ENCODE measurements at places on chromosomes 16 and 17.

- no peak for DNase-seq
These were observed 147.2 kb upstream of the FAM20A start for GRCh38 chr17:68748381-68748780.

- DNase-seq = no peak
These were observed 15.5 kb downstream of the MAP1LC3B start for GRCh38 chr16:87407511-87408112.

- no peak for DNase-seq
These were observed 76.0 kb downstream of the CHD9NB start for GRCh38 chr16:52976539-52977167.

DNA sequence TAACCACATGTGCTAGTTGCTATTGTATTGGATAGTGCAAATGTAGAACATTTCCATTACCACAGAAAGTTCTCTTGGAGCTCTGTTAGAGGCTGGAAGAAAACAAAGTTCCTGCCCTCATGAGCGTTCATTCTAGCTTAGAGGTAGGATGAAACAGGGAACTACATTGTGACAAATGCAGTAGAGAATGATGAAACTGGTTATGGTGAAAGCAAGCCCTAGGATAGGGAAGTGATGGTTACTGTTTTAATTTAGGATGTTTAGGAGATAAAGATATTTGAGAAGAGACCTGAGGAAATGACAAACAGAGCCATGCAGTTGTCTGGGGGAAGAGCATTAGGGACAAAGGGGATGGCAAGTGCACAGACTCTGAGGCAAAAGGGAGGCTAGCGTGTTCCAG lies 50.7 kb downstream of the AATF start:
- DNase-seq = no peak

DNA sequence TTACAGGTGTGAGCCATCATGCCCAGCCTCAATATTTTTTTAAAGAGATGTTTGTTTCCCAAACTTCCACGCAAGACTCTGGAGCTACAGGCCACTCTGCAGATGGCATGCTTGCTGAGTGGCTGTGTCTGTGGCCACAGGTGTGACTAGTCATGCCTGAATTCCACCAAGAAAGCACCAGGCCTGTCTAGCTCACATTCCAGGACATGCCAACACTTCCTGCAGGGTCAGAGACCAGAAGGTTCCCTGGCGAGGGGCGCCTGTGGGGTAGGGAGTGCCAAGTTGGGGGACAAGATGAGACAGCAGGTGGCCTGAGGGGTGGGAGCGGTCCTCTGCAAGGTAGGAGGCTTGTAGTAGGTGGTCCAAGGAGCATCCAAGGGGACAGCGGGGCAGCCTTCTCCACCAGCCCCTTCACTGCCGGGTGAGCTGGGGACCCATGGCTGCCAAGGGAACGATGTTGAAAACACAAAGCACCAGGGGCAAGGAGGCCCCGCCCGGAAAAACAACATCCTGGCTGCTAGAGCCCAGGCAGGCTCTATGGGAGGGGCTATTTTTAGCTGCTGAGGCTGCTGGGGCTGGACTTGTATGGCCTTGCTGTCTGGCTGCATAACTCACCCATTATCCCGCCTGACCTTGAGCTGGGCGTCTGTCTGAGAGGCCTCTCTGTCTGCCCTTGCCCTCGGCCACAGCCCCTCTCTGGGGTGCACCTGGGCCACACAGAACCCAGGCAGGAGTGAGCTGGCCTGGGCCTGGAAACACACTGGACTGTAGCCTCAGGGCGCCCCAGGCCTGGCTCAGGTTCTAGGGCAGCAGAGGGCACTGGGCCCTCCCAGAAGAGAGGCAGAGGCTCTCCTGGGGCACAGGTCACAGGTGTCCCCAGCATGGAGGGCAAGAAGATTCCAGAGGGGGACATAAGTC lies 5.7 kb downstream of the TRIM47 start:
- no peak for DNase-seq

DNA sequence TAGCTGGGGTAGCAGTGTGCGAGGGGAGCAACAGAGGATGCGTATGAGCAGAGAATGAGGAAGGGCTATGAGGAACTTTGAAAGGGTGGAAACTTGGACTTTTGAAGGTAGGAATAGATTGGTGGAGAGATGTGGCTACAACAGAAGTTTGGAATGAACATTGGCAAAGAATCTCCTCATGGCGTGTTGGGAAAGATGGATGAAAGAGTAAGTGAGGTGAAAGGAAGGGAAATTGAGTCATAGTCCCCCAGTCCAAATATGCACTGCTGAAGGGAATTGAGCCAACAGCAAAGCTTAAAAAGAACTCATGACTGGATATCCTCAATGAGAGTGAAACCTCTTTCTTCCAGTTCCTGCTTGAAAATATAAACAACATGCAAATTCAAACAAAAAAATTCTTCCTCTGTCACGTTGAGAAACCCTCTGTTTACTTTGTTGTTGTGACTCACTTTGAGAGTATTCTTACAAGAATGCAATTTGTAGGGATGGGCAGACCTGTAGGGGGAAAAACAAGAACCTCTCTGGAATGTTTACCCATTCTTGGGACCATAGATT lies 313.2 kb upstream of the KCNJ16 start:
- no peak for DNase-seq

GRCh38 chr16:86883583-86884389 lies 305.4 kb downstream of the FOXL1 start:
- DNase-seq = no peak

DNA sequence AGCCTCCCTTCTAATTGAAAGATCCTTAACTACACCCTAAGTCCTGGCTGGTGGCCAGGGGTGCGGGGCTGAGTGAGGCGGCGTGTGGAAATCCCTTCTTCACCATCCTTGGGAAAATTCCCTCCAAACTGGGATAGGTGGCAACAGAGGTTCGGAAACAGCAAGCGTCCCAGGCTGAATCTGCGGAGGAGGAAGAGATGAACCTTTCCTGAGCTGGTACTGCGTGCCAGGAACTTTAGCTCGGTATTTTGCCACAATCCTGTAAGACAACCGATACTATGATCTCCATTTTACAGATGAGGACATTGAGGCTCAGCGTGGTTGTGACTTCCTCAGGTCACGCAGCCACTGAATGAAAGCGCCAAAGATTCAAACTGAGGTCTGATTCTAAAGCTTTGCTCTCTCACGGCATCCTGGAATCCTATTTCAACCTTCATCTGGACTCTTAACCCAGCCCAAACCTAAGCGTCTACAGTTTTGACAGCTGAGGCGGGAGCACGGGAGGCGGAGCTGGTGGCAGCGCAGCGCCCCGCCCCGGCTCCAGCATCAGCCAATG lies 583 bp upstream of the CYLD start:
- no peak for DNase-seq

GRCh38 chr17:2731807-2732206 lies 17.6 kb downstream of the CCDC92B start:
- DNase-seq = no peak

GRCh38 chr17:27506348-27507218 lies 50.3 kb downstream of the KSR1 start:
- DNase-seq = no peak

GRCh38 chr17:67474081-67474661 lies 97.1 kb downstream of the PITPNC1 start:
- DNase-seq = no peak

GRCh38 chr17:70098030-70098429 lies 23.0 kb downstream of the KCNJ16 start:
- DNase-seq = no peak

GRCh38 chr16:31404353-31405064 lies 11.4 kb downstream of the ITGAD start:
- no peak for DNase-seq

- no peak for DNase-seq
These were observed 18.6 kb downstream of the TMEM98 start for GRCh38 chr17:32946375-32947135.

GRCh38 chr17:5225668-5226457 lies 8.8 kb downstream of the SCIMP start:
- DNase-seq = no peak

- no peak for DNase-seq
These were observed 439 bp downstream of the TRIM25 start for GRCh38 chr17:56913353-56913866.

DNA sequence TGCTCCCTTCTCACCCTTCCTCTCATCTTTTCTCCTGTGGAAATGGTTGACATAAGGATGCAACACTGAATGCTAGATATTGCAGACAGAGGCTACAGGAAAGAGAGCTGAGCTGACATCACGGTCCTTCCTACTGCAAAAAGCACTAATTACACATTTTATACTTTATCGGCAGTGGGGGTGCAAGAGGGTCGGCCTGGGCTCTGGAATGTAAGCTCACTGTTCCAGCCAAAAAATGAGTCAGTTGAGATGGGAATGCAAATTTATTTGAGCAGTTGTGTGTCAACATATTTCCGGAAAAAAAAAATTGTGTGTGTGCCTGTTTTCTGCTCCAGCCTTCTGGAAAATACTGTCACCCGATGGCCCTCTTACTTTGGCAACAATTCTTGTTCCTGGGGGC lies 14.1 kb upstream of the MRTFB start:
- DNase-seq = no peak

DNA sequence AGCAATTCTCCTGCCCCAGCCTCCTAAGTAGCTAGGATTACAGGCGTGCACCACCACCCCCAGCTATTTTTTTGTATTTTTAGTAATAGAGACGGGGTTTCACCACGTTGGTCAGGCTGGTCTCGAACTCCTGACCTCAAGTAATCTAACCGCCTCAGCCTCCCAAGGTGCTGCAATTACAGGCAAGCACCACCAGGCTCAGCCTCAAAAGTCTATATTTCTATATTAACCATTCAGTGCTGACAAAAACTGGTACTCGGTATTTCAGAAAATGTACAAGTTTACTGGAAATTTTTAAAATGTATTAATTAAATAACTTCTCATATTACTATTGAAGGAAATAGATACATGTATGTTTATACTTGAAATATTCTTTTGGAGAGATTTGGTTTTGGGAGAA lies 1.4 kb upstream of the HEXD start:
- DNase-seq = no peak

GRCh38 chr17:58918072-58918471 lies 162.4 kb downstream of the PPM1E start:
- DNase-seq = no peak

DNA sequence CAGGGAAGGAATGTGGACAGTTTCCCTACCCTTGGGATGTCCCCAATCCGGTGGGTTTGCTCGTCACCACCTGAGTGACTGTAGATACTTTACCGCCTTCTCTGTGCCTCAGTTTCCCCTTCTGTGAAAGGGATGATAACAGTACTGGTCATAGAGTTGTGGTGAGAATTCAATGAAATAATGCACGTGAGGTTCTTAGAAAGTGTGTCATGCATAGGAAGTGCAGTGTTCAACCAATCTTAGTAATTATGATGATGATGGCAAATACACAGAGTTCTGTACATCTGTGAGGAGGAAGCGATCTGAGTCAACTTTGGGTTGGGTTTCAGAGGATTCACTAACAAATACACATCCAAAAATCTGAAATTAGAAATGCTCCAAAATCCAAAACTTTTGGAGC lies 114.6 kb upstream of the HS3ST2 start:
- no peak for DNase-seq

- DNase-seq = no peak
These were observed 37.2 kb upstream of the BCO1 start for GRCh38 chr16:81201267-81201666.

- no peak for DNase-seq
These were observed 24.8 kb upstream of the MPRIP start for GRCh38 chr17:17017343-17018014.

DNA sequence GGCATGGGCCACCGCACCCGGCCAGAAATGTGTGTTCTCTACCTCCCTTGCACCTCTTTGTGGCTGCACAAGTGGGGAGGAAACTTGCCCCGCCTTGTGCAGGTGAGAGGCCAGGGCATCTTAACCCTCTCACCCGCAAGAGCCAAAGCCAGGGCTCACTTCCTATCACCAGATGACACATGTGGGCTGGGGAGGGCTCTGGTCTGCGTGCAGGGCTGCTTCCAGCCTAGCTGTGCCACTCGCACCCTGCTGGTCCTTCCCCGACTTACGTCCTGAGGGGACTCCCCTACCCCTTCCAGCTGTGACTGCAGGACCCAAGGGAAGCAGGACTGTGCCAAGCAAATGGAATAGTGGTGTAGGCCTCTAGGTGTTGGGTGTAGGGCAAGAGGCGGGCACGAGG lies 6.9 kb downstream of the MIEF2 start:
- DNase-seq = no peak

- peak; percentile 33 for DNase-seq
These were observed 14.4 kb downstream of the GUCY2D start for GRCh38 chr17:8016632-8017424.

GRCh38 chr16:1488054-1488601 lies 616 bp downstream of the PTX4 start:
- no peak for DNase-seq

- peak; percentile 2 for DNase-seq
These were observed 37.6 kb upstream of the PIRT start for GRCh38 chr17:10875430-10875851.

GRCh38 chr16:75593825-75594820 lies 27.9 kb downstream of the GABARAPL2 start:
- DNase-seq = no peak

DNA sequence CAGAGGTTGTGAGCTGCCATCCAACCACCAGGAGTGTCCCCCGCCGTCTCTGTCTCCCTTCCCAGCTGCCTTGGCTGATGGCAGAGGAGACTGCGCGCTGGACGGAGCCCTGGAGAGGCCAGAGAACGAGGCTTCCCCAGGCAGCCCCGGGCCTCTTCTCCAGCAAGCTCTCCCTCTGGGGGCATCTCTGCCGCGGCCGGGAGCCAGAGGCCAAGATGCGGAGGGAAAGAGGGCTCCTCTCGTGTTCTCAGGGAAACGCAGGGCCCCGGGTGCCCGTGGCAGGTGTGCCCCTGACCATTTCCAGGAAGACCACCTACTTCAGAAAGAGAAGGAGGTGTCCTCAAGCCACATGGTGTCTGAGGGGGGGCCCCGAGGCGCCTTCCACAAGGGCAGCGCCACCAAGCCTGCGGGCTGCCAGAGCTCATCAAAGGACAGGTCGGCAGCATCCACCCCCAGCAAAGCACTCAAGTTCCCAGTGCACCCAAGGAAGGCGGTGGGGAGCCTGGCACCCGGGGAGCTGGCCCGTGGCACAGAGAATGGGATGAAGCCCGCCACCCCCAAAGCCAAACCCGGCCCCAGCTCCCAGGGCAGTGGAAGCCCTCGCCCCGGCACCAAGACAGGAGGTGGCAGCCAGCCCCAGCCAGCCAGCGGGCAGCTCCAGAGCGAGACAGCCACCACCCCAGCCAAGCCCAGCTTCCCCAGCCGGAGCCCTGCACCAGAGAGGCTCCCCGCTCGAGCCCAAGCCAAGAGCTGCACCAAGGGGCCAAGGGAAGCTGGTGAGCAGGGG lies 14.8 kb upstream of the ZFPM1 start:
- DNase-seq = no peak

Data from stimulated activated CD4-positive, alpha-beta T cell treated with anti-CD3 and anti-CD28 coated beads, Interleukin-4, amount 100 ng/mL, for 1 hour (primary cell).